ENCODE measurements at places on chromosomes 11 and 22.

DNA sequence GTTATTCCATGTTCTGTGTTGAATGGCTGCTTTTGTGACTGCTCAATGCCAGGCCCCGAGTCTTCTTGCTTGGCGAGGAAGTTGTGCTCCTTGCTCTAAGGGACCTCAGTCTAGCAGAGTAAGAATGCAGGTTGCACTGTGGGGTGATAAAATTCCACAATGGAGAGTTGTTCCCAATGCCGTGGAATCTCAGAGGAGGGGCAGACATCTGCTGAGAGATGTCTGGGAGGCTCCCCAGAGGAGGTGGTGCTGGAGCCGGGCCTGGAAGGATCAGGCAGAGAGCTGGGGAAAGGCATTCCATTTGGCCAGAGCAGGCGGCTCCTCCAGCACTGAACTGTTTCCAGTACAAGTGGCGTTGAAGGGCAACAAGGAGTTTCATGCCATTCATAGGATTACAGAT lies 55.2 kb downstream of the ST3GAL4 start:
- DNase-seq: no peak

DNA sequence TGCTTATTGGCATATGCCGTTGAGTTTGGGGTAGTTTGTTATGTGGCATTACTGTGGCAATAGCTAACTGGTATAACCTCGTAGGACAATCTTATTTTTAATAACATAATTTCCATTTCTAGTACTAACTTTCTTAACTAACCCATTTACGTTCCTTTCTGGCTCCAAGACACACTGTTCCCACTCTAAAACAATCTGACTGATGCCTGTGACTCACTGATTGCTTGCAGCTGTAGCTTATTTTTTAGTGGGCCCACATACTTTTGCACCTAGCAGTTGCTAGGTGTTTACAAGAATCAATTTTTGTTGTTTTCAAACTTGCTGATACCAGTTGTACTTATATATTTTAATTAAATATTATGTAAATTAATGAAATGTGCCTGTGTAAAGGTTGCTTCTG lies 52.2 kb downstream of the FAT3 start:
- DNase-seq: no peak

- no peak for DNase-seq
These were observed 22.6 kb downstream of the USP47 start for GRCh38 chr11:11864332-11864731.

- no peak for DNase-seq
These were observed 60.6 kb upstream of the CADM1 start for GRCh38 chr11:115564851-115565250.

DNA sequence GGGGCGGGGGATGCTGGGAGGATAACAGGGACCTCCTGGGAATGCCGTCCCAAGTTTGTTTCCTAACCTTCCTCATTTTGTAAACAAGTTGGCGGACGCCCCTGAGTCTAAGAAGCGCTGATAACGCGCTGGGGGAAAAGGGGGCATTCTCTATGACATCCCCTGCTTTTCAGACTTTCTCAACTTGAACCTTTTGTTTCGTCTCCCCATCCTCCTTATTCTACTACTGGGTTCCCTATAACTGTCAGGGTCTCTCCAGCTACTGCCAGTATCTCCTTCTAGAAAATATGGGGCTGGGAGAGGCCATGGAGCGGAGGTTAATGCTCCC lies 654 bp downstream of the TMEM86A start:
- DNase-seq: no peak

DNA sequence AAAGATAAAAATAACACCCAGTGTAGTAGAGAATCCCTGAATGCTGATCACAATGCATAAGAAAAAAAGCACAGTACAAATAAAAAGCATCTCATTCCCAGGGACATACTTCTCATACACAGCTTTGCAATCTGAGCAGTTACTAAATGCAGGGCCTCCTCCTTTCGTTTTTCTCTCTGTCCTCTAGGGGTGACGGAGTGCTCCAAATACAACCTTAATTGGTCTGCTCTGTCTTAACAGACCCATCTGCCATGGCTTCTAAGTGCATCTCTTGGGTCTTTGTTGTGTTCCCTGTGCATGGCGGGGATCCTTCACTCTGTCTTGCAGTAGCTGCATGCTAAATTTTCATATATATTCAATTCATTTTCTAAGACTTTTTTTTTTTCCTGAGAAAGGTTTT lies 1114.2 kb upstream of the RAG2 start:
- no peak for DNase-seq

DNA sequence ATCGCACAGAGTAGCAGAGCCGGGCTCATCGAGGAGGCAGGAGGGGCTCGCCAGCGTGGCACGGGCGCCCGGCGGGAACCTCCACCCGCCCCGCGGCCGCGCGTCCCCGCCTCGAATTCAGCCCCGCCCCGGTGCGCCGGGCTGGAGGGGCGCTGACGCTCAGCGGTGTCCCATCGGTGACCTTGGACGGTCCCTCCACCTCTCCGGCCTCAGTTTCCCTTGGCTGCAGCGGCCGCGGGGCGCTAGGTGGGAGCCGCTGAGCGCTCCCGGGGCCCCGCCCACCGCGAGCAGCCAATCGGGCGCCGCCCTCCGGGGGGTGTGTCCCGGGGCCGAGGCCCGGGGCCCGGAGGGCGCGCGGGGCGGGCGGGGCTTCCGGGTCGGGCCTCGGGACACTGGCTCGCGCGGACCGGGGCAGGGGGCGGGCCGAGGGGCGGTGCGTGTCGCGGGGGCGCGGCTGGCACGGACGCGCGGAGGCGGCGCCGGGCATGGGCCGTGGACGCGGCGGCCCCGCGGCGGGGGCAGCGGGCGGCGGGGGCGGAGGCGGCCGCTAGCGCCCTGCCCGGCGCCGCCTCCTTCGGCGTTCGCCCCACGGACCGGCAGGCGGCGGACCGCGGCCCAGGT lies at the start of gene PPARA:
Gene PPARA, plus strand, starts transcription at position 493 of the 621 bp plus-strand sequence. CDS start 47,858 bp downstream, outside the sequence.
- peak; percentile 93 for DNase-seq

DNA sequence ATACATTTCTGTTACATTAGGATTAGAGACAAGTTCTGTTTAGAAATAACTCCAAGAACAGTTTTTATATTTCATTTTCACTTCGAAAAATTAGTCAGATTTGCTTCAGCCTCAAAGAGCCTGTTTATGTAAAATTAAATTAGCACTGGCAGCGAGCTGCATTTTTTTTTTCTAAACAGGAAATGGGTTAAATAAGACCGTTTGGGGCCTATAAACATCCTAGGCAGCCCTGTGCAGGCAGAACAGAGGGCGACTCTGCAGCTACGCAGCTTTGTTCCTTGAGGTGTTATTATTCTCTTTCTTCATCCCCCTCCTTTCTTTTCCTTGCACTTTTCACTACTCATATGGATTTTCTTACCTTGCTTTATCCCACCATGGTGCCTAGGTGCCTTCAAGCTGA lies 48.7 kb downstream of the CWC15 start:
- no peak for DNase-seq

- DNase-seq: no peak
These were observed 262.8 kb upstream of the PLET1 start for GRCh38 chr11:112523477-112523876.
